ENCODE measurements at places on chromosomes 3 and 15. TPM values are rescaled to one million over a fixed set of nuclear protein-coding genes. Genes with fewer than 3 reads are reported as not detected.

GRCh38 chr3:49707113-49707480 lies 12.4 kb downstream of the AMIGO3 start:
- DNase-seq, result no peak

GRCh38 chr3:129745253-129745652 lies 138.8 kb upstream of the PLXND1 start:
- DNase-seq, result no peak

- no peak for DNase-seq
Observed at GRCh38 chr3:68210635-68211034, 556.2 kb upstream of the SUCLG2 start.

GRCh38 chr15:40372981-40373380 lies 9.5 kb upstream of the KNSTRN start:
- no peak for DNase-seq

DNA sequence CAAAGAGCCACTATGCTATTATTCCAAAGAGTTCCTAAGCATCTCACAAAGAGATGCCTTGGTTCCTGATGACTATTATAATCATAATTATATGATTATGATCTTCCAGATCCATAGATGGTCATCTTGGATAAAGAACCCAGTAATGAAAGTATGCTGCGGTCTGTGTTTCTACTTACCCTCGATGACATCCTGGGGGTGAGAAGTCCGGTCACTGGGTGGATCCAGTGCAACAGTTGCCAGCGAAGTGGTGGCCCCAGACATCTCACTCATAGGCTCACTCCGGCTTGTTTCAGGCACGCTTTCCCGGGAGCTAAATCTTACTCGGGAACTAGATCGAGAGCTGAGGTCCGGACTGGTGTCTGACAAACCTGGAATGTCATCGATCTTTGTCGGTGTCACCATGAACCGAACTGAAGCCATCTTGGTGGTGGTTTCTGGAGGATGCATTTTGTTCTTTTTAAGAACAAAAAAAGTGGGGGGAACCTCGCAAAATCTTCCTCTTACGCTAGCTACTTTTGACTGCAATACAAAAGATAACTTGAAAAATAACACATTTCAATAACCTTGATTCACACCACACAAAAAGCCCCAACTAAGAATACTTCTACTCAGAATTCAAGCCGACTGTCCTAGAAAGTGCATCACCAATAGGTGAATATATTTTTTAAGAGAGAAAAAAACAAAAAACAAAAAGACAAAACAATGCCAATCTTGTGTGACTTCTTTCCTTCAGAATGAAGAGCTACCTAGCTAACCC lies 1.2 kb downstream of the SLC12A6 start:
- DNase-seq, result no peak

DNA sequence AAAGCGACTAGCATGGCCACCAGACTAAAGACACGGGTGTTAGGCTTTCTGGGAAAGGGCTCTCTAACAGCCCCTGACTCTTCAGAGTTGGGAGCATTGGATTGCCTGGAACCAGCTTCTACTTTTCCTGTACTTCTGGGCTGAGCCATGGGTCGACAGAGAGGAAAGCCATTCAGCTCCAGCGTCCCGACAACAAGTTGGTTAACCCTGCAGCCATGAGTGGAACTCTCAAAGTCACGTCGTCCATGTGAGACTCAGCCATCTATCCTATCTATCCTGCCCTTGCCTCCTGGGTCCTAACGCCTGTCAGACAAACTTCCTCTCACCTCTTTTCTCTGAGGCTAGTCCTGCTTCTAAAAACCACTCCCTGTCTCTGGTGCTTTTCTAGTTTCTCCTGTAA lies 32.6 kb upstream of the TBC1D5 start:
- no peak for DNase-seq

GRCh38 chr3:128881576-128881975 lies 2.2 kb downstream of the ACAD9 start:
- no peak for DNase-seq

GRCh38 chr3:19881036-19881435 lies 53.0 kb downstream of the EFHB start:
- DNase-seq, result peak; percentile 36

- no peak for DNase-seq
Observed at GRCh38 chr3:194072097-194072428, 63.9 kb upstream of the HES1 start.

GRCh38 chr3:54793171-54793570 lies 134.7 kb downstream of the LRTM1 start:
- DNase-seq, result no peak

DNA sequence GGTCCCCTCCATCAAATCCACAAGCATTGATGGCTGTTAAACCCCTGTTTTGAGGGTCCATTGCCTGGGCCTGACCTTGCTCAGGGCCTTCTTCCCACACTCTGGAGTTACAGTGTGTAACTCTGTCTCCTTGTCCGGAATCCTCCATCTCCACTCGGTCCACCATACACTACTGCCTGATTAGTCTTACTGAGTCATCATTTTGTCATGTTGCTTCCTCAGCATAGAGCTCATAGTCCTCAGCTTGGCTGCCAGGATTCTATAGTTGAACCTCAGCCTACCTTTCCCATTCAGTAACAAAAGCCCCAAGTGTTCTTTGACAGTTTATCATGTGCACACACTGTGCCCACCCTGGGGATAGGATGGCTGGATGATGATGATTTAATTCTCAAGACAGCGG lies 113.0 kb downstream of the PDE8A start:
- no peak for DNase-seq

GRCh38 chr15:52361975-52362494 lies 66.4 kb upstream of the MYO5C start:
- no peak for DNase-seq

GRCh38 chr3:53921296-53921695 lies 29.6 kb upstream of the SELENOK start:
- no peak for DNase-seq

DNA sequence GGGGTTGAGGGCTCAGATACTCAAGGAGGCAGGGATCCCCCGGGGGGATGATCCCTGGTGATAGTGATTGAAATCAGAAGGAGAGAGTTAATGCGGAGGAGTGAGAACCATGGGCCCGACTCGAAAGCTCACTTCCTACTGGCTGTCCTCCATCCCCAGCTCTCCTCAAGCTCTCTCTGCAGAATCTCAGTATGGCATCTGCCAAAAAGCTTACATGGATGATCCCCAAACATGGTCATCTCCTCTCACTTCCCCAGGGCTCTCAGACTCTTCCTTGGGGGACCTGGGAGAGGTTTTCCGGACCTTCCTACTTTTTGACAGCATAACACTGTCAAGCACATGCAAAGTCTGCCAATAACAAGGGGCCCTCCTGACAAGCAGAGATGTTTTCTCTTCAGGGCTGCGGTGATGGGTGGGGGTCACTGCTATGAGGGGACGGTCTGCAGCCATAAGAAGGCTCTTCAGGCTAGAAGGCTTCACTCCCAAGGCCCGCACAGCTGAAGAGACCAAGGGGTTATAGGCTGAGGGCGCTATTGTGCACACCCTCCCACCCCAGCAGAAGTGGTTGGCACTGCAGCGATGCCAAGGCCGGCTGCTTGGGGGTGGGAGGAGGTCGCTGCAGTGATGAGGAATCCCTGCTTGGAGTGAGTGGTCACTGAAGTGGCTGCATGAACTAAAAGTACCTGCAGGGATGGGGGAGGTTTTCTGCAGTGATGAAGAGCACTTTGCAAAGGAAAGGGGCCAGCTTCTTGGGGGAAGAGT lies 828 bp upstream of the VWA5B2 start:
- no peak for DNase-seq

DNA sequence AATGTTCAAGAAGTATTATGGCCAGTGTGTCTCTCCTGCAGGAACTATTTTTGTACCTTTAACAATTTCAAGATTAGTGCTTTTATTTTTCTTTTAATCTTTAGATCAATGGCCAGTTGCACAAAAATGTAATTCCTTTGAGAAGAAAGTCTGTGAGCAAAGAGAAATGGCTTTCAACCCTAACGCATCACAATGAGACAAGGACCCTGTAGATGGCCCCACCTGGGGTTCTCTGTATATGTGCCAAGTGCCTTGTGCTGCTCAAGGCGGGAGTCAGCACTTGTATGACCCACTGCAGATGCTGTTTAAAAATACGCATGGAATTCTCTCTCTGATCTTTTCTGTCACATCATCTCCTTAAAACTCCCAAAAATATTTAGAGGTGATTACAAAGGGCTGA lies 453.4 kb downstream of the OCA2 start:
- peak; percentile 39 for DNase-seq

The PIGZ gene
- 0.29 TPM for total RNA-seq

The GPR149 gene
- total RNA-seq, result not detected

The AGTR1 gene
- total RNA-seq, result not detected

The OIP5 gene
- 30.9 TPM for total RNA-seq

The CD200R1 gene
- not detected for total RNA-seq

The C3orf85 gene
- total RNA-seq, result not detected

The COL6A6 gene
- total RNA-seq, result 0.07 TPM

The RFTN1 gene
- 2.2 TPM for total RNA-seq

All from H9 (cell line).